ENCODE measurements at places on chromosomes 16 and 17.

DNA sequence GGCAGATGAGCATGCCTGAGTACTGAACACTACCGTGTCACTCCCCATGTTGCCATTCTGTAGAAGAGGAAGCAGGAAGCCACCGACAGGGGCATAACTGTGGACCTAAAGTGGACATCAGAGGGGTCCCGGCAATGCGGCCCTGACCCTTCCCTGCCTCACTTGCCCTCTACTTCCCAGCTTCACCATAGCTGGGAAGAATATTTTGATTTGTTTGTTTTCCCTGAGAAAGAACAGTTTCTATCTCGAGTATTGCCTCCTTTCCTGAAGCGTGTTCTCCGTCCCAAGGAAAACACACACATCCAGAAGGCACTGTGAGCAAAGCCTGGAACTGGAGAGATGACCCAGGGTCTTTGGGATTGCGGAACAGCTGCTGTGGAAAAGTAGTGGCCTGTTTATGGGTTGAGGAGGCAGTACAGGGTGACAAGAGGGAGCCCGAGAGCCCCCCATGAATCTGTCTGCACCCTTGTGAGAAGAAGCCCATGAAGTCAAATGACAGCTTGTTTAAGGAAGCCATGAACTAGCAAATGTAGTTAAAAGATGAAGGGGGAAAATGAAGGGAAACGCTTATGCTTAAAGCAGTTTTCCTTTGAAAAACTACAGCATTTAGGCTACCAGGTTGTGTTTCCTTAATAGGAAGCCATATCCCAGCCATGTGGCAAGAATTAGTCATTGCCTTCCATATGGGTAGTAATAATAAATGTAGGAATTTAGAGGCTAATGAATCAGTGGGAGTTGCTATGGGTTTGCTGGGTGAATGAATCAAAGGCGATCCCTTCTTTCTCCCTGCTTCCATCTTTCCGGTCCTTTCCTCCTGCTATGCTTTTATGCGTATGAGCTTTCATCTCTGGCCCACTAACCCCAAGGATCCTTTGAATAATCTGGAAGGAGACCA is 90.0 kb upstream of the TBX2 start:
- DNase-seq = no peak

DNA sequence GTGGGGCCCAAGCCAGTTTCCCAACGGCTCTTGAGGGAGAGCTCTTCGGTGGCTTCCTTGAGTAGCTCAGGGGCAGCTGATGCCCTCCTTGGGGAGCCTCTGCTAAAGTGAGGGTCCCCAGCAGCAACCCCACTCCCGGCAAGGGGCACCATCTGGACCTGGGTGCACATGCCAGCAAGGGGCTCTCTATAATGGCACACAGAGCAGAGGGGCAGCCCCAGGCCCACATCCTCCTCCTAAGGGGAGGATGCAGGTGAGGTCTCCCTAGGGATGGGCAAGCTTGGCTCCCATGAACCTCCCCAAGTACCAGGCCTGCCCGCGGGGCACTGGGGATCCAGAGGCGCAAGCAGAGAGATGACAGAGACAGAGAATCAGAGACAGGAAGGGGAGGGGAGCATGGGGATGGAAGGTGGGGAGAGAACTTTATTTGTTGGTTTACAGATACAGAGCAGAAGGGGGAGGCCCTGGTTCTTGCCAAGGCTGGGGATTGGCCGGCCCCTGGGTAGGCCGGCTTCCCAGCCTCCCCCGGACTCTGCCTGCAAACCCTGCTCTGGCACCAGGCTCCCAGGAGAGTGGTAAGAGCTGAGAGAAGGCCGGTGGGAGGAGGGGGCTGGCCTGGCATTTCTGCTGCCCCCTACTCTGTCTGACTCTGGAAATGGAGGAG is 61.4 kb downstream of the SRCIN1 start:
- no peak for DNase-seq

- no peak for DNase-seq
Observed at GRCh38 chr16:1045993-1046911, 26.3 kb upstream of the SSTR5 start.

- DNase-seq = no peak
Observed at GRCh38 chr16:62741692-62742091, 705.5 kb upstream of the CDH8 start.

DNA sequence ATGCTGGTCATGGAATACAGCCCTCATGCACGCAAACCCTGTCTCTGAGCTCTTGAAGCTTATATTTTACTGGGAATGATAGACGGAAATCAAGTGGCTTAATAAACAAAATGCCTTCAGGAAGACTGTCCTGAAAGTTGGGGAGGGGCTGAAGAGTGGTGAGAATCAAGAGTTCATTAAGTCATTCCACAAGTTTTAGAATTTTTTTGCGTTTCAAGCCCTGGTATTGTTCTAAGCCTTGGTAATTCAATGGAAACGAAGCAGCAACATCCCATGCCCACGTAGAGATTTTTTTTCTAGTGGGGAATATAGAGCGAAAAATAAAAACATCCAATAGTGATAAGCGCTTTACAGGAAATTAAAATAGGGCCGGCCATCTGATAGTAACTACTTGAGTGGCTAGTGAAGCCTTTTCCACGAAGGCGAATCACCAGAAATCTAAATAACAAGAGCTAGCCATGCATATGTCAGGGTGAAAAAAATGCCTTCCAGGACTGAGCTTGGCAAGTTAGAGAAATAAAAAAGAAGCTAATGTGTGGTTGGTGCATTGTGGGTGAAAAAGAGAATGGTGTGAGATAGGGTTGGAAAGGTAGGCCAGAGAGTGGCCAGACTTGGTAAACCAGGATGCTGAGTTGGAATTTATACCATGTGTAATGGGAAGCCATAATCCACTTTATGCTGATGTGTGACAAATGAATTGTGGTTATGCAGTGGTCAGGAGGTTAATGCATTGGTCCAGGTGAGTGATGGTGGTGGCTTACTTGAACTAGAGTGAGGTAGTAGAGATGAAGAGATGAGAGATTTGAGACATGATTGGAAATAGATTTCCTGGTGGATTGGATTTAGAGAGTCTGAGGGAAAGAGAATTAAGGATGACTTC is 772 bp downstream of the PFAS start:
- no peak for DNase-seq

DNA sequence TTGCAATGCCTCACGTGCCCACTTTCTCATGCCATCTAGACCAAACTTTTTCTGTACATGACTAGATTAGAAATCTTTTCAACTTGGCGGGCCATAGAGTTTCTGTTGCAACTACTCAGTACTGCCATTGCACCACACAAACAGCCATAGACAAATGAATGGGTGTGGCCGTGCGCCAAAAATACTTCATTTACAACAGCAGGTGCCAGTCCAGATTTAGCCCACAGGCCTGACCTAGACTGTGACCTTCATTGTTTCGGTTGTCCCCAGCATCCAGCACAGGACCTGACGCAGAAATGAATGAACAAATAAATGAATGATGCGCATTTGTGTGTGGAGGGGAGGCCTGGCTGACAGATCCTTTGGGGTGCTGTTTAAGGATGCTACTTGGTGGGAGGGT is 14.3 kb upstream of the PDK2 start:
- no peak for DNase-seq

GRCh38 chr17:40556884-40557414 is 8.3 kb downstream of the CCR7 start:
- DNase-seq = no peak

GRCh38 chr17:28033972-28034714 is 8.3 kb upstream of the NLK start:
- no peak for DNase-seq

GRCh38 chr16:80263848-80264694 is 276.7 kb upstream of the DYNLRB2 start:
- no peak for DNase-seq

- no peak for DNase-seq
Observed at GRCh38 chr17:76528528-76529223, 8.8 kb downstream of the CYGB start.
